Right cardiac atrium (tissue), 5 donors: ENCODE measurements at places on chromosomes 6 and 20. TPM values are rescaled to one million over a fixed set of nuclear protein-coding genes. Genes with fewer than 3 reads are reported as not detected.

Gene TAGAP
- total RNA-seq, result 1.8 TPM

Gene SLC22A2
- not detected for total RNA-seq

Gene TRDN
- 271 TPM for total RNA-seq

Gene NKX2-4
- total RNA-seq, result not detected

Gene CHRNA4
- total RNA-seq, result 0.17 TPM

Gene AVP
- not detected for total RNA-seq

Gene PARD6B
- 3.7 TPM for total RNA-seq

GRCh38 chr6:169590376-169590939 is 111.4 kb downstream of the WDR27 start:
- no peak for DNase-seq

DNA sequence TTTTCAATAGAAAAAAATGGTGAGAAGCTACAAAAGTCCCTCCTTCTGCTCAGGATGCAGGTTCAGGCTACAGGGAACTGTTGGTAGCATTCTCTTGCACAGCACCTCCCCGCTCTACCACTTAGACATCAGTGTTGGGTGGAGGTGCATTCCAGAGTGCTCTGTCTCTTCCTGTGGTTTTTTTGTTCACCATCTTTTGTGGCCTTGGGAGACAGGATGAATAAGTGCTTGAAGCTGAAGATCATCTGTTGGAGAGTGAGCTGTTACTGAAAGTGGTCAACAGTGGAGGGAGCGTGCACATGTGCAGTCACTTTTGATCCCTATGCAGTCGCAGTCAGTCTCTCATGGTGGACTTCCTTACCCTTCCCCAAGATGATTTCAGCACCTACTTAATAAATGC is 16.6 kb upstream of the BTBD3 start:
- DNase-seq, result no peak

DNA sequence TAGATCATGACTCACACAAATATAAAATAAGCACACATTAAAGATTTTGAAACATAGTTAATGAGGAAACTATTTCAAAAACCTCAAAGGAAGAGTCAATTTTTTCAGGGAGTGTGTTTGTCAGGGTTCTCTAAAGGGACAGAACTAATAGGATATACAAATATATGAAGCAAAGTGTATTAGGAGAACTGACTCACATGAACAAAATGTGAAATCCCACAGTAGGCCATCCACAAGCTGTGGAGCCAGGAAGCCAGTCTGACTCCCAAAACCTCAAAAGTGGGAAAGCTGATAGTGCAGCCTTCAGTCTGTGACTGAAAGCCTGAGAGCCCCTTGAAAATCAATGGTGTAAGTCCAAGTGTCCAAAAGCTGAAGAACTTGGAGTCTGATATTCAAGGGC is 898.0 kb upstream of the EYS start:
- DNase-seq, result no peak

DNA sequence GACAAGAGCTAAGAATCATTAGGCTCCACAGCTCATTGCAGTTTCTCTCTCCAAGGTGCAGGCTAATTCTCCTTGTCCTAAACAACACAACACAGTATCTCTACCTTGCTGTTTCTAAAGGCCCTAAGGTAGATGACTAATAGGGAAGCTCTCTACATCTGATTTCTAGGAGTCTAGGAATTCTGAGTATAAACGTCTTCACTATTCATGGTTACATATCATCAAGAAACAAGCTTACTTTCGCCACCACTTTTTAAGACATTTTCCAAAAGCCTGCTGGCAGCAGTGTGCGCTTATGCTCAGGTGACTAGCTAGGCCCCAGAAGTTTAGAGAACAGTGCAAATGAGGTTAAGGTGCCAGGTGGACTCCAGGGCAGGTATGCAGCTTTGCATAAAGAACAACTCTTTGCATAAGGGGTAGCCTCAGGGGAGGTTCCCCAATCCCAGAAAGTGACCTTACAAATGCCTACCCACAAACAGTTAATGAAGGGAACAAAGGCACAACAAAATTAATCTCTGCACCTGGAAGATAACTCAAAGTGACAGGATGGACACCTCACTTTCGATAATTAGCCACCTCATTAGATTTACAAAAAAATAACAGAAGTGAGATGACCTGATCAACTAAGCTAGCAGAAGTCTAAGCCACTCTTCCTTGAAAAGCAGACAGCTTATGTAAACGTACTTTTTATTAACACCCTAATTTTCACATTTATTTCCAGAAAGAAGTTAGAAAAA is 20.1 kb downstream of the B4GALT5 start:
- no peak for DNase-seq

DNA sequence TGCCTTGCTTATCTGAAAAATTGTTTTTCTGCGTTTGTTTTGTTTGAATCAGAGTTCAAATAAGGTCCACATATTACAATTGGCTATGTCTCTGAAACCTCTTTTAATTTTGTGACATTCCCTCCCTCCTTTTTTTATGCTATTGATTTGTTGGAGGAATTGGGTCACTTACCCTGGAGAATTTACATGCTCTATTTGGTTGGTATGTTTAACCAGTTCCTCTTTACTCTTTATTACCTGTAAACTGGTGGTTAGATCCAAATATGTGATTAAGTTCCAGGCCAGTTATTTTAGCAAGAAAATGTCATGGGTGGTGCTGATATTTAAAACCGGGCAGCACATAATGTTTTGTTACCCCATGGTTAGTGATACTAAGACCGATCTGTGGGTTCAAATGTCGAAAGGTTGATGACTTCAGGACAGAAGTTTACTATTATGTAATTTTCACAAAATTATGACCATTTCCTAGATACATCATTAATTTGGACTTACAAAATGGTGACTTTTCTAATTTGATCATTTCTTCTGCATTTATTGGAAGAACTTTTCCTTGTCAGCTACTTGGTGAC is 77.3 kb downstream of the KIZ start:
- DNase-seq, result no peak

GRCh38 chr6:71900642-71901041 is 14.3 kb downstream of the RIMS1 start:
- DNase-seq, result no peak

DNA sequence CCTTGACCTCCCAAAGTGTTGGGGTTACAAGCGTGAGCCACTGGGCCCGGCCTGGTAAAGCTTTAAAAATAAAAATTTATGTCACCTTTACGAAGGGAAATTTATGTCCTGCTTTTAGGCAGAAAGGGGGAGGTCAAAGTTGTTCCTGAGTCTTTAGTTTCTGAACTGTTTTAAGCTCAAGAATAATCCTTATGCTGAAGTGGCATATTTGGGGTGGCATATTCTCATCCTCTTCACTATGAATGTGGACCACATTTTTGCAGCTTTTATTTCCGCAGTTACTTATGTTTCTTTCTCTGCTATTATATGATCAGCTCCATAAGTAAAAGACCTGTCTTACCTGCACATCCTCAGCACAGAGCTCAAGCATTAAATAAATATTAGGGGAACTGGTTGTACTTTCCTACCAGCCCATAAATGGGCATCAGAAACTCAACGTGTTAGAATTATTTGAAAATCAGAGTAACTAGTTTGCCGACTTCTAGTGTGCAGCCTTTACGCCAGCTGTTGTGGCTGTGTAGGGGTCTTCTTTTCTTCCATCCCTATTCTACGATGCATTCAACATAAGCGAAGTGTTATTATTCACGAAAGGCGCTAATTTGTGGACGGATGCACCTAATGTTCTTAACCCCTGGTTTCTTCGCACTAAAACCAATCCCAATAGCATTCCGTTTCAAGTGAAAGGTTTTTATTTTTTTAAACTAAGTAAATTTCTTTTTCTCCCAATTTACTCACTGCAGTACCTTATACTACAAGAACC is 867 bp upstream of the AKAP7 start:
- DNase-seq, result no peak

GRCh38 chr6:12844284-12845223 is 128.0 kb downstream of the PHACTR1 start:
- DNase-seq, result no peak

GRCh38 chr20:36852187-36852586 is 23.8 kb upstream of the TLDC2 start:
- DNase-seq, result peak; percentile 86

DNA sequence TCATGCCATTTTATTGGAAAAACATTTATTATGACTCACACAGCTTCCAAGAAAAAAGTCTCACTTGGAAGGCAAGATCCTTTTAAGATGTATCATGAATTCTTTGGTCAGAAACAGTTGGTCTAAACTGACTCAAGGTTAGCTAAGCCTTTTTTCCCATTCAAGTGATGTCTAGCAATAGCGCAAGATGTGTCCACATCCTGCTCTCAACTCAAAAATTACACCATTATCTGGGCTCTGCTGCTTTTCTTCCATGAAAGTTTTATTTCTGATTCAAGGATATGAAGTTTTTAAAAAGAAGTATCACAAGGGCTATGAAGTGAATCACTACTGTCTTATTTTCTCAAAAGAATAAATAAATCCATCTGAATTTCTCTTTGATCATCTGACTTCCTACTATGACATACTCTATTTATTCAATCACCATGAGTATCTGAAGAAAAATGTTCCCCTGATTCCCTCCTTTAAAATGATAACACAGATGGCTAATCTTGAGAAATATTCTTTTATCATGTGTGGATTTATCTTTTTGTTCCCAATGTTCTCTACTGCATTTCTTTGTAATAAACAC is 139.2 kb downstream of the AHI1 start:
- no peak for DNase-seq
